Activated CD8-positive, alpha-beta memory T cell treated with anti-CD3 and anti-CD28 coated beads for 1 hour (primary cell): ENCODE measurements at places on chromosomes 12 and 14.
A peak's percentile ranks its signal among the peaks of the same experiment; 100 is the strongest.

DNA sequence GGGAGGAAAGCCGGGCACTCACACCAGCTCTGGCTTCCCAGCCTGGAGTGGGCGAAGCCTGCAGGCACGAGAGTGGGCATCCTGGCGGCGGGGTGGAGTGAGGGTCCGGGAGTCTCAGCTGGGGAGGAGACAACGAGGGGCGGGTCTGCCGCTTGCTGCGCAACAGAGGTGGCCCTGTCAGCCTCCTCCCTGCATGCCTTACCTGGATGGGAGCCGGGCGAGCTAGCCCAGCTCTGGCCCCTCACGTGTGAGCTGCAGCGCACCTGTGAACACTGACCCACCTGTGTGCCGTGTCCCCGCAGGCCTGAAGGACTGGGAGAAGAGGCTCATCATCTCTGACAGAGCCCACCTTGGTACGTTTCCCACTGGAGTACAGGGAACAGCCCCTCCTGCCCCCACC is 13.9 kb upstream of the SIVA1 start:
- DNase-seq: no peak

GRCh38 chr12:105053116-105053572 is 31.1 kb downstream of the ALDH1L2 start:
- peak; percentile 47 for DNase-seq

DNA sequence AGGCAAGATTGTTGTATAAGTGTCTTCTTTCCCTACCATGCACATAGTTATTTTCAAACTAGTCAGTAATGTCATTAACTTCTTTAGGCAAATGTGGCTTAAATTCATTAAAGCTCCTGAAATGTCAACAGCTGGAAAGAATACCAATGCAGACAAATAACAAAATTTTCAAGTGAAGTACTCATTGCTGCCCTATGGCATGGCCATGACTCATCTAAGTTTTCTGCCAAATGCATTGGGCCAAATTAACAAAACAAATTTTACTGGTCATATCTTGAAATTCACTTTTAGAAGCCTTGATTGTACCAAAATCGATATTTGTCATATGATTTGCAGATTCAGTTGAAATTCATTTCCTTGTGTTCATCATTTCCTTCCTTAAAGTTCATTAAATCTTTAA is 915.9 kb downstream of the SLC6A15 start:
- no peak for DNase-seq

DNA sequence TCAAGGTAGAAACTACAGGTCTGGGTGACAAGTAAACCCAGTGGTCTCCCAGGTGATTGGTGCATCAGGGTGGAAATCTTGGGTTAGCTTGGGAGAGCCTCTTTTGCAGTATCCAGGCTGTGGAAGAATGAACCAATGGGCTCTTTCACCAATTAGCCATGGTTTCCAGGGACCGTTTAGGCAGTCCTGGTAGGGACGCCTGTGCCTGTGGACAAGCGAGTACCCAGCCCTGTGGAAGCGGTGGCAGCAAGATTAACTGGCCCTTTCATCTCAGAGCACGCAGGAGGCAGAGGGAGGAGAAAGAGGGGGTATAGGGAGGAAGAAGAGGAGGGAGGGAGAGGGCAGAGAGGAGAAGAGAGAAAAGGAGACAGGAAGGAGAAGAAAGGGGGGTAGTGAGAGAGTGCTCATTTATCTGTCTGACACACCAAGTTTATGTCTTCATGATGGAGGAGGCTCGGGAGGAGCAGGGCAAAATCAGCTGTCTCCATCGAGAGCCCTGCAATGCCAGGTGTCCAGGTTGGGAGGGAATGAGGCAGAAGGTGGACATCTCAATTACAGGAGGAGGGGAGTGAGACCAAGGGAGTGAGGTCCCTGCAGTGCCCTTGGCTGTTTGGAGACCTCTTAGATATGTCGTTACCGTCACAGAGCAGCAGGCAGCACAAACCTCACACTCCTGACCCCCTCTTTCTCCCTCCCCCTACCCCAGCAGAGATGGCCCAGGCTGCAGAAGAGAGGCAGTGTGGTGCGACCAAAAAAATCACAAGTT is 4.6 kb upstream of the ZDHHC22 start:
- DNase-seq: no peak

DNA sequence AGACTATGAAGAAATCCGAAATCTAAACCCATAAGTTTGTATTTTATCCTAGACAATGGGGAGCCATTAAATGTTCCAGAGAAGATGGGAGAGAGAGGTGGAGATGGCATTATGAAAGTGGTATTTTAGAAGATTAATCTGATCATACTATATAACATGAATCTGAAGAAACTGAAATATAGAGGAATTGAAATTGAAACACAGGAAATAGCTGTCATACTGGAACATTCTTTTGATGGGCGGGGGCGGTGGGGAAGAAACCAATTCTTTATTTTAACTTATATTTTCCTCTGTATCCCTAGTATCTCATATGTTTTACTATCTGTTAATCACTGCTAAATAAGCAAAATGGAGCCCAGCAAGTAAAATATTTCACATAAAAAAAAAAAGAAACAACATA is 27.0 kb upstream of the FOXN3 start:
- no peak for DNase-seq
